ENCODE measurements at places on chromosomes 6 and 20.

- DNase-seq = no peak
Observed at GRCh38 chr6:169991031-169991390, 239.6 kb downstream of the ERMARD start.

DNA sequence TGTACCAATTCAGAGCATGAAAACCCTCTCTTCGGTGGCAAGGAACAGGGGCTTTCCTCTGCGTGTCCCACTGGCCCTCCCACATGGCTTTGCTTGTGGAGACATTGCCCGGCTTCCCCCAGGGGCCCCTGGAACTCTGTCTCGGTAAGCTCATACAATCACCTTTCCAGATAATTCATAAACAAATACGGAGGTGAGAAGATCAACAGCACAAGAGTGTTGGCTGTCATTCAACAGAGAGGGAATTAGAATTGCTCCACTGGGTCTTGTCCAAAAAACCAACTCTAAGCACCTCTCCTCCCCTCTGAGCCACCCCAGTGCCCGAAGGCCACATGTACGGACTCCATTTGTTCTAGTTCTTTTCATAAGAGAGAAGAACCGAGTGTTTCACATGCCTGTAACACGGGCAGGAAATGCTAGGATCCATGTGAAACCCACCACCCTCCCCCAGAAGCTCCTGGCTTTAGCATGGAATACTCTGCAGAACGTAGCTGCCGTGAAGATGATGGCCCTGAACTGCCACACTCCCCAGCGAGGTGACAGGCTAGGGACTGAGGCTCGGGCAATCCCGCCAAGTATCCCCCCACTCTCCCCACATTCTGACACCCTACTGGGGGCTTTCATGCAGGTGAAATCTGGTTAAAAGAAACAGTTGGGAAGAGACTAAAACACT lies 24.6 kb upstream of the FOXC1 start:
- no peak for DNase-seq

DNA sequence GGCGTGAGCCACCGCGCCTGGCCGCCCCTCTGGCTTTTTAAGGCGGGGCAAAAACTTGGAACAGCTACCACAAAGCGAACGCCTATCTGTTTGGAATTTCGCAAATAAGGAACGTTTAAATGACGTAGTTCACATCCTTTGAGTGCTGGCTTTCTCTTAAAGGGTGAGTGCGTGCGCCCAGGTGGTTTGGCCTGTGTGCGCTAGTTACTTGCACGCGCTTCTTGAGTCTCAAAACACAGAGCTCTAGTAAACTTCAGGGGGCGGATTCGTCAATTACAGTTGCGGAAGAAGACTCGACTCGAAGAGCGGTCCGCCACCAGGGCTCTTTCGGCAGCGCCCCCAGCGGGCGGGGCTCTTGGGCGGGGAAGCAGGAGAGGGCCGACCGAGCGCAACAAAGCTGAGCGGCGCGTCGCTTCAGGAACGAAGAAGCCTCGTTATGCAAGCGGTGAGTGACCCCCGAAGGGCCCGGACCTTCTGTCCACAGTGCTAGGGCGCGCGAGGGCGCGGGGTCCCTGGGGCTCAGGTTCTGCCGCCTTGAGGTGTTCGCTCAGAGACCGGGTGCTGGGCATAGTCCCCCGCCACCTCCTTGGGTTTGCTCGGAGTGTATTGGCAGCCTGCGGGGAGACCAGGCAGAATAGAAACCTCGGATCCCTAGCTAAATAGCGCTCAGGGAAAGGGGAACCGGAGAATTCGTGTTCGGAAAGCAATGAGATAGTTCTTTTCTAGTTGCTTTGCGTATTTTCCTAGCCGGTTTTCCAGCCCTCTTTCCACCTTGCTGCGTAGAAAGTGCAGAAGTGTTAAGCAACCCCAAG lies at the start of gene SYCP2L:
Gene SYCP2L (plus strand): TSS at position 362 of the 812 bp plus-strand sequence. CDS start 75 bp downstream, at position 437.
- no peak for DNase-seq

DNA sequence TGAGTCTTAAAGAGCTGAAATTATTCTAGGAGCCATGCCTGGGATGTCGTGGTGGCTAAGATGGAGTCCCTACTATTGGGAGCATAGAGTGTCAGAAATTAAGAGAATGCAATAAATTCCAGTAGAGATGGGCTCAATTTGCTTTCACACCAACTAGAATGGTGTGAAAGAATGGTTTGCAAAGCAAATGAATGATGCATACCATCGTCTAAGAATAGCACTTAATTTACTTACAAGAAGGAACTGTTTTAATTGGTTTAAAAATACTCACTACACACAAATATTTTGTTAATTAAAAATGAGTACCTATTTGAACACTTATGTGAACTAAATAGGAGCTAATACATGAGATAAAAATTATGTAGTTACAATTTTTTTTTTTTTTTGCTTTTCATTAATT lies 132.6 kb downstream of the GMPR start:
- no peak for DNase-seq

GRCh38 chr6:149136913-149137286 lies 180.6 kb upstream of the TAB2 start:
- DNase-seq = no peak

- DNase-seq = no peak
Observed at GRCh38 chr6:56033401-56033800, 158.0 kb upstream of the BMP5 start.

- DNase-seq = no peak
Observed at GRCh38 chr6:151136141-151136755, 103.5 kb upstream of the AKAP12 start.

DNA sequence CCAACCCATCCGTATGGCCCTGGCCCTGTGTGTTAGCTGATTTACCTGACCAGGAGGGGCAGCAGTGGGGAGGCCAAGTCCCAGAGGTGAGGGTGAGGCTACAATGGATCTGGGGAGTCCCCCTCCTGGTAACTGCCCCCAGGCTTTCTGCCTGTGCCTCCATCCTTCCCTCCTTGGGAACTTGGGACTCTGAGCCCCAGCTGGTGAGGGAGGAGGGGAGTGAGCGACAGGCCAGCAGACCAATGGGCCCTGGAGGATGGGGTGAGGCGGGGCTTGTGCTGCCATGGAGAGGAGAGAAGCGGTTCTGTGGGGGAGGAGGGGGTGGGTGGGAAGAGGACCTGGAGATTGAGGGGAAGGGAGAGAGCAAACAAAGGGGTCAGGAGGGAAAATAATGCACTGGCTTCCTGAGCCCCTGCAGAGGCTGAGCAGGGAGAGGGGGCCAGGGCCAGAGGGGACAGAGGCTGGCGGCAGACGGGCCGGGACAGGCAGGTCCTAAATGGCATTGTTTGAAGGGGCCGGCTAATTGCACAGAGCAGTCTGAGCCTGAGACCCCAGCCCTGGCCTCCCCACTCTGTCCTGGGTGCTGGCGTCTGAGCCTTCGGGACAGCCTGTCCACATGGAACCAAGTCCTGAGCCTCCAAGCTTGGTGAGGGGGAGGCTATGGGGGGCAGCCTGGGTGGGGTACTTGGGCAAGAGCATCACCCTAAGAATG lies 17.5 kb downstream of the DNMT3B start:
- no peak for DNase-seq

GRCh38 chr20:23566199-23566932 lies 1.9 kb downstream of the CST9L start:
- DNase-seq = no peak

- DNase-seq = no peak
Observed at GRCh38 chr6:30494291-30494861, 5.1 kb downstream of the HLA-E start.

- peak; percentile 93 for DNase-seq
Observed at GRCh38 chr6:4135665-4136353, 434 bp upstream of the ECI2 start.

DNA sequence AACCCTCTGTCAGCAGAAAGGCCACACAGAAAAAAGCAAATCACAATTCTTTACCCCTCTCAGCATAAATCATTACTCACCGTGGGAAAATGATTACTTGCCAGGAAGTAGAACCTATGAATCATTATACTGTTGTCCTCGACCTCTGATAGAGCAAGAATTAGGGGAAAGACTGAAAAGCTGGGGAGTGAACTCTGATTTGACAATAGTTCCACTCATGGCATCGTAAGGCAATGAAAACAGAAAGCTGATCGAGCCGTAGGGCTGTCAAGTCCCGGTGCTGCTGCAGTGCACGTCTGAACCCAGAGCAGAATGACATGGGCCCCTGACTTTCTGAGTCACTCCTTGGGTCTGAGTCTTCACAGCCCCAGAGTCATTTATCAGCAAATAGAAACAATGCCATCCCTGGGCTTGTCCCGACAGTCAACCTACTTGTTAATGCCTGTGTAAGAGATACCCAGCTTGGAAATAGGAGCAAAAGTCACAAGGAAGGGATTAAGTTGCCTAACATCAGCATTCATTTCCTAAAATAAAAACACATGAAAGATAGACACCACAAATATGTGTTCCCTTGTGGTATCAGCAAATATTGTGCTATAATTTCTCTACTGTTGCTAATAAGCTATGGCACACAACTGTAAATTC lies 224.8 kb upstream of the MARCKS start:
- peak; percentile 12 for DNase-seq

- no peak for DNase-seq
Observed at GRCh38 chr6:12030993-12031550, 19.0 kb downstream of the HIVEP1 start.

- no peak for DNase-seq
Observed at GRCh38 chr6:34487536-34487935, 21.7 kb downstream of the PACSIN1 start.

GRCh38 chr6:142883011-142883410 lies 62.0 kb downstream of the HIVEP2 start:
- DNase-seq = no peak

DNA sequence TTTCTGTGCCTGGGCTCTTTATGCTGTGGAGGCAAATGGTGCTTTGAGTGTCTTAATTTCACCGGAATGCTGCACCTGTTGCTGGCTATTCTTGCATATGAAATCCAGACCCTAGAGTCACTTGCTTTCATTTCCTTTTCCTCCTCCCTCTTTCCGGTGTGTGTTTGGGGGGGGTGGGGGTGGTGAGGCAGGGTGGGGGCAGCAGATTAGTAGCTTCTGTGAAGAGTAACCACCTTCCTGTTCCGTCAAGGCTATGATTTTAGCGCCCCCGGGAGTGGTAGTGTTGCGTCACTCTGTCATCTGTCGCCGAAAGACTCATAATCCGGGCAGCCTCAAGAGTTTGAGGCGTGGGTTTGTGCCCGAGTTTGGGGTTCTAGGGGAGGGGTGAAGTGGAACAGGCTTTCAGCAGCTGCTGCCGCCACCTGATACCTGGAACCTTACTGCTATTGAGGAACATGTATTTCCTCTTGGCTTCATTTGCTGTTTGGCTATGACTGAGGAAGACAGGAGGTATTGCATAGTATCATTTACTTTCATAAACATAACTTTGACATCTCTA lies 49.1 kb downstream of the UTRN start:
- peak; percentile 60 for DNase-seq

- DNase-seq = no peak
Observed at GRCh38 chr6:912871-913835, 220.2 kb upstream of the EXOC2 start.

GRCh38 chr20:32607727-32608663 lies 22.9 kb upstream of the NOL4L start:
- DNase-seq = no peak

DNA sequence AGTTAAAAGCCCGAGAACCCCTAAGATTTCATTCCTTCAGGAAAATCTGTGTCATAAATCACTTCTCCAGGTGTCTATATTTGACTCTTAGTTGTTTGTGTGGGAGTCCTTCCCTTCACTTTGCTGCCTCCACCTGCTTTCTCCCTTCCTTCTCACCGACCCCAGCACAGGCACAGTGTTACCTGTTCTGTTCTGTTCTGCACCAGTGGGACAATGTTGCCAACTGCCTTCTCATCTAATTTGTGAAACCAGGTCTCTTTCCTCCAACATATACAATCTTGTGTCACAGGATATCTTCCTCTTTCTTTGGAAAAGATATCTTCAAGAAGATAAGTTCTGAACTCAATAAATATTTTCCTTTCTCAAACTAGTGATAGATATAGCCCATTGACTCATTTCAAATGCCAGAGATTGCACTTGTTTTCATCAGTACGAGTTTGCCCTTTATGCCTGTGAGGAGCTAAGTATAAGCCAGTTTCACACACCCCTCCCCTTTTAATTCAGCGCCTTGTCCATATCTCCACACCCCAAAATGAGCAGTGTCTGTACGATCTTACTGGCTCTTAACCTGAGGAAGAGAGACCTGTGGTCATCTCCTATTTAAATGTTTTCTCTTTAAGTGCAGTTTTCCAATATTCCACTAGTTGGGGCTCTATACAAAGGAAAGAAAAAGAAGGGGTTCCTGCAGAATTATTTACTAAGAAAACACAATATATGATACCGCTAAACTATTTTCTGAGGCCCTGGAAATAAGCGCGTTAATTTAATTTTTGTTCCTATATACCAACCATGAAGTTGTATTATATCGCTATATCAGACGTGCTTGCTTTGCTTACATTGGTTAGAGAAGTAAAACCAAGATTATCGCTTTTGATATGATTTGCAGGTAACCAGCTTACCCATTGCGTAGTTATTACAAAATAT lies 81.6 kb upstream of the PREP start:
- no peak for DNase-seq

- no peak for DNase-seq
Observed at GRCh38 chr6:118710616-118711015, 59.2 kb upstream of the CEP85L start.

DNA sequence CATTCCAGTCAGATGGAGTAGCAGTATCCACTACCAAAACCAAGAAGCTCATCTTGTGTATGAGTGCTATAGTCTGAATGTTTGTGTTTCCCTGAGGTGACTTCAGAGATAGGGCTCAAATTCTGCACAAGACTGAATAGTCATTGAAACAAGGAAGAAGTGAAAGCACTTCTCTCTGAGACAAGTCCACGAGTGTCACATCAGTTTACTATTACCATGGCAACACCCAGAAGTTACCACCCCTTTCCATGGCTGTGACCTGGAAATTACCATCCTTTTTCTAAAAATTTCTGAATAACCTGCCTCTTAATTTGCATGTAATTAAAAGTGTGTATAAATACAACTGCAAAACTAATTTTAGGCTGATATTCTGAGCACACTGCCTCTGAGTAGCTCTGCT lies 682.1 kb upstream of the ADGRB3 start:
- DNase-seq = no peak

- no peak for DNase-seq
Observed at GRCh38 chr6:84618046-84618752, 146.2 kb downstream of the TBX18 start.

DNA sequence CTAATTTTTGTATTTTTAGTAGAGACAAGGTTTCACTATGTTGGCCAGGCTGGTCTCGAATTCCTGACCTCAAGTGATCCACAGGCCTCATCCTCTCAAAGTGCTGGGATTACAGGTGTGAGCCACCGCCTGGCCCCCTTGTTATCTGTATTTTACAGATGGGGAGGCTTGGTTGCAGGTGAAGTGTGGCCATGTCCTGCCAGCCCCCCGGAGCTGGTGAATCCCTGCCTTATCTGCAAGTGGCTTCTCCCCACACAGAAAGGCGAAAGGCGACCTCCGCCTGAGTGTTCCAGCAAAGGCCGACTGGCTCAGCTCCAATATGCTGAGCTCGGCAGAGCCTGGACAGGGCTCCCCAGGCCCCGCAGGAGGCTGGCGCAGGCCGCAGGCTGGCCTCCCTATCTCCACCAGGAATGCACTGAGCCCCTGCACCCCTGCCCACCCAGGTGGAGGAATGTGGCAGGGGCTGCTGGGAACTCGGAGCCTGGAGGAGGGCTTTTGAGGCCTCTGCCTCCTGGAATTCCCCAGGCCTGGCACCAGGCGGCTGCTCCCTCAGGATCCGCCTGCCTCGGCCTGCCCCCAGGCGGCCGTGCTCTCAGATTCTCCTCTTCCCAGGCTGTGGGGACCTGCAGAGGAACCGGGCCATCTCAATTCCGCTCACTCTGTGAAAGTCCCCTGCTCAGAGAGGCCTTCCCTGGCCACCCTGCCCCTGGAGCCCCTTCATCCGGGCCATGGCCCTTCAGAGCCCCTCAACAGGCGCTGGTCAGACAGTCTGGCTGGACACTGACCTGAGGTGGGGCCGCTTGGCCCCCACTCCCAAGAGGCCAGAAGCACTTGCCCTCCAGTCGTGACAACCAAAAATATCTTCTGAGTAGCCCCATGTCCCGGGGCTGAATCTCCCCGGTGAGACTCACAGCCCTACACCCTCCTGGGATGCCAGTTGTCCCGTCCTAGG lies 9.3 kb upstream of the LAMA5 start:
- no peak for DNase-seq

Measured in stimulated activated CD8-positive, alpha-beta memory T cell treated with anti-CD3 and anti-CD28 coated beads, Interleukin-15, amount 100 ng/mL, for 48 hours (primary cell).